Bone marrow (tissue), 2 donors: ENCODE measurements at places on chromosomes 13 and 19.

DNA sequence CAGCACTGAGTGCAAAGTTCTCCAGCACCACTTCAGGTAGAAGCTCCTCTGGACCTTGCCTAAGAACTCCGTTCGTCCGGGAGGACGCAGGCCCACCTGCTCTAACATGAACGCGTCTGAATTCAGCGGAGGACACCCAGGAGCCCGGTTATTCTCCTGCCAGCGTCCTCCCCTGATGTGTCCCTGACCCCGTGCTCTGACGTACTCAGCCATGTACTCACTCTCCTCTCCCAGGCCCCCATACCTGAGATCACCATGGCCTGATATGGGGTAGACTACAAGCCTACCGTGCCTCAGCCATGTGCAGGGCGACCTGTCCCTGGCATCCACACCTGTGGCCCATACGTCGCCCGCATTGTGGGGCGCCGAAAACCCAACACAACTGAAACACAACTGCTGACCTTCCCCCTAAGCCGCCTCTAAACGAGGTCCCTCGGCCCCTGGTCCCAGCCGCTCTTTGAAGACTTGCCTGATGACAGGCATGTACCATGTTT lies 744 bp upstream of the ZNF584 start:
- no peak for DNase-seq

DNA sequence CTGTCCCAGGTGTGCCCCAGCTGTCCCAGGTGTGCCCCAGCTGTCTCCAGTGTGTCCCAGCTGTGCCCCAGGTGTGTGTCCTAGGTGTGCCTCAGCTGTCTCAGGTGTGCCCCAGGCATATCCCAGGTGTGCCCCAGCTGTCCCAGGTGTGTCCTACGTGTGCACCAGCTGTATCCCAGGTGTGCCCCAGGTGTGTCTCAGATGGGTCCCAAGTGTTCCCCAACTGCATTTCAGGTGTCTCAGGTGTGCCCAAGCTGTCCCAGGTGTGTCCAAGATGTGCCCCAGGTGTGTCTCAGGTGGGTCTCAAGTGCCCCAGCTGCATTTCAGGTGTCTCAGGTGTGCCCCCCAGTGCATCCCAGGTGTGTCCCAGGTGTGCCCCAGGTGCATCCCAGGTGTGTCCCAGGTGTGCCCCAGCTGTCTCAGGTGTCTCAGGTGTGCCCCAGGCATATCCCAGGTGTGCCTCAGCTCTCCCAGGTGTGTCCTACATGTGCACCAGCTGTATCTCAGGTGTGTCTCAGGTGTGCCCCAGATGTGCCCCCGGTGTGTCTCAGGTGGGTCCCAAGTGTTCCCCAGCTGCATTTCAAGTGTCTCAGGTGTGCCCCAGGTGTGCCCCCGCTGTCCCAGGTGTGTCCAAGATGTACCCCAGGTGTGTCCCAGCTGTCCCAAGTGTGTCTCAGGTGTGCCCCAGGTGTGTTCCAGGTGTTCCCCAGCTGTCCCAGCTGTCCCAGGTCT lies 1.3 kb upstream of the GRK1 start:
- no peak for DNase-seq

DNA sequence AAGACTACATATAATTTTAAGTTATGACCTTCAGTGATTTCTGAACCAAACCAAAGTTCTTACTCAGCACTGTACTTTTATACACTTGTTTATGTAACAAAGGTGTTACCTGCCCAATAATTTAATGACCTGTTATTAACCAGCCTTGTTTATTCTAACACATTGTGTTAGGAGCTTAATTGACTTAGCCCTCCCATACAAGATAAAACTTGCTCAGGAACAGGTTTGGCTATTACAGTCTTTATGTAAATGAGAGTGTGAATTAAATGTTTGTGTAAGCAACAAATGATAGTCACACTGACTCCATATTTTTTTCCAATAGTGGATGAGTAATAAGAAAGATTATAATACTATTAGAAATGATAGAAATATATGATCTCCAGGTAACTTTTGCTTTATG lies 51.8 kb upstream of the MYCBP2 start:
- no peak for DNase-seq

DNA sequence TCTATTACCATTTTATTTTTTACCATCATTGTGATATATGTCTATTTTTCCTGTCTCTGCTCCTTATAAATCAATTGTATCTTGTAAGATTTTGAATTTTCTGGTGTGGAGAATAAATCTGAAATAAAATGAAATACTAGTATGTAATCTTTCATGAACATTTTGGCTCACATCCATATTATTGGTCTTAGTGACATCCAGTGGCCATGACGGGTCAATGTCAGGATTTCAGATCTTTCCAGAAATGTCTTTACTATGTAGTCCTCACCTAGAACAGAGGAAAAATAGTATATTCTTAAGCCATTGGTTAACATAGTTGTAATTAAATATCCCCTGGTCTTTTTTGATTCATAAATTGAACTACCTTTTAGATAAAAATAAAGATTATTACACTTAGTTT lies 109.8 kb upstream of the GPC6 start:
- DNase-seq, result no peak

DNA sequence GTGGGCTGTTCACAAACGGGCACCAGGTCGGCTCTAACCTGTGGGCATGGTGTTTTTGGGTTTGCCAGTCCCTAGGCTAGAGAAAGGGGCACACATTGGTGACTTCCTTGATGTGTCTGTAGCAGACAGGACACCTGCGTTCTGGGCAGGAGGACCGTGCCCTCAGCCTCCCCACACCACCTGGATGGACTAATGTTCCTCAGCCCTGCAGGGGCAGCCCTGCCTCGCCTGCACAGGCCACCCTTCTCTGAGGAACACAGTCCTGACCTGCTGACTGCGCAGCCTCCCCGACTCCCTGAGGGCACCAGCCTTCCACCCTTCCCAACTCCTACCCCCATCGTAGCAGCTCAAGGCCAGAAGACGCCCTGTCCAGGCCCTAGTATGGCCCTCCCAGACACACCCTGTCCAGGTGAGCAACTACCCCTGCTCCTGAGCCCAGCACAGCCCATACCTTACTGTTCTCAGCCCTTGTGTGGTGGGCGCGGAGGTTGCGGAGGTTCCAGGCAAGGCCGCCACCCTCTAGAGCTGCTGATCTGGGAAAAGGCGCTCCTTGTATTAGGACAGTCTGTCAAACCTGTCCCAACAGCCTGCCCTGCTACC lies 55.7 kb downstream of the GGACT start:
- DNase-seq, result no peak

- no peak for DNase-seq
These were observed 19.9 kb upstream of the RFC3 start for GRCh38 chr13:33798023-33798422.

- DNase-seq, result no peak
These were observed 30.6 kb upstream of the IGSF23 start for GRCh38 chr19:44582581-44583265.

- no peak for DNase-seq
These were observed 36.5 kb upstream of the CYP2B6 start for GRCh38 chr19:40954573-40954972.
